ENCODE measurements at places on chromosomes 2 and 18.

DNA sequence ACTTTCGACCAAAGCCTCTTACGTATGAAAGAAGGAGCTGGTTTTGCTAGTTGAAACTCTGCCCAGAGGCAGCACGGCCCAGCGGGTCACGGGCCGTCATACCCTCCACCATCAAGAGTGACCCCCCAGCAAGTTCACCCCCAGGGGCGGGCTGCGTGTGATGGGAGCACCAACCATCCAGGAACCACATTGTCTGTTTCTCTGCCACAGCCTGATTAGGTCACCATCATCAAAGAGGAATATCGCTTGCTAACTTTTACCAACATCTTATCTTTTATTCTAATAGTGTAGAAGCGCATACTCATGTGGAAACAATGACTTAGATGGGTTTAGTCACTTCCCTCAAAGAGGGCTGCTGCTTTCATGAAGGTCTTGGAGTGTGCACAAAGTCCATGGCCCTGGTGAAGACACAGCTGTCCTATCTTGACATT lies 116.6 kb upstream of the SMIM21 start:
- DNase-seq, result no peak

DNA sequence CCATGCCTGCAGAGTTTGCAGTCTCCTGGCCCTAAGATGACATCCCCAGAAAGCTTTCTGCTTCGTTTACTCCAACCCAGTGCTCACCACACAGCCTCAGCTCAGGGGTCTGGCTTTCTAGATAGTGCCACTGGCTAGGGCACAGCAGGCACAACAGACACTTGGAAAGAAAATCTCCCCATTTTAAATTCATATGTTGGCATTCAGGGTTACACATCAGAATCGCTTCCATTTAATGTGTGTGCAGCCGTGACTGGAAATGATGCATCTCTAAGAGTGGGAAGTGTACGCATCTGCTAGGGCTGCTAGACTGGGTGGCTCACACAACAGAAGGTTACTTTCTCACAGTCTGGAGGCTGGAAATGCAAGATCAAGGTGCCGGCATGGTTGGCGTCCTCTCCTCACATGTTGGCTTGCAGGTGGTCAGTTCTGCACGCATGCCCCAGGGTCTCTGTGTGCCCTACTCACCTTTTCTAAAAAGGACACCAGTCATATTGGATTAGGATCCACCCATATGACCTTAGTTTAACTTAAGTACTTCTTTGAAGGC lies 329.4 kb upstream of the RAB12 start:
- DNase-seq, result no peak

DNA sequence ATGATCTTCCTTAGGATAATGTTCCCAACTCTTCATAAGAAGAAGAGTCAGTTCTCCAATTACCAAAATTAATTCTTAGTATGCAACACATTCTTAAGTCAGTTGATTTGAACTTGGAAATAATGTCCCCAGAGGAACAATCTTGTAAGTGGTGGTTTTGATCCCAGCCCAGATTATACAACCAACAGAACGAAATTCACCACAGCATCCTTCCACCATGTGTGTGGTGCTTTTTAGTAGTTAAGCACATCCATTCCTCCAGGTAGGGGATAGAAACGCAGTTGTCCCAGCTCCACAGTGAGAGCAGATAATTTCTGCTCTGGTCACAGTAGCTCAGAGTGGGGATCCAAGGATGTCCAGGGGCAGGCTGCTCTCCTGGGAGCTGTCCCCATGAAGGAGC lies 161.7 kb upstream of the SLC39A10 start:
- no peak for DNase-seq

DNA sequence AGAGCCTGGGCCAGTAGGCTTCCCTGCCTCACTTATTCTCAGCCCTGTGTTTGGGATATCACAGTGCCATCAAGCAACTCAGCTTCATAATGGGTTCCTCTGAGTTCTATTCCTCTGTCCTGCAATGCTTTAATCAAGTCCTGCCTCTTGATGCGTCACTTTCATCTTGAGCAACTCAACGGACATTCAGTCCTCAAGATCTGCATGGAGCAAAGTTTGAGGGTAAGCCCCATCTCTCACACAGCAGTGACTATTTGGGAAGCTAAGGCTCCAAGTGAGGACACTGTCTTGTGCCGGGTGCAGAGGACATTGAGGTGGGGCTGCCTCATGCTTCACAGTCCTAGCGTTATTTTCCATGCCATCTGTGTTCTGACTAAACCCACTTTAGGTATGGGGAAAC lies 50.9 kb upstream of the PLB1 start:
- DNase-seq, result no peak

DNA sequence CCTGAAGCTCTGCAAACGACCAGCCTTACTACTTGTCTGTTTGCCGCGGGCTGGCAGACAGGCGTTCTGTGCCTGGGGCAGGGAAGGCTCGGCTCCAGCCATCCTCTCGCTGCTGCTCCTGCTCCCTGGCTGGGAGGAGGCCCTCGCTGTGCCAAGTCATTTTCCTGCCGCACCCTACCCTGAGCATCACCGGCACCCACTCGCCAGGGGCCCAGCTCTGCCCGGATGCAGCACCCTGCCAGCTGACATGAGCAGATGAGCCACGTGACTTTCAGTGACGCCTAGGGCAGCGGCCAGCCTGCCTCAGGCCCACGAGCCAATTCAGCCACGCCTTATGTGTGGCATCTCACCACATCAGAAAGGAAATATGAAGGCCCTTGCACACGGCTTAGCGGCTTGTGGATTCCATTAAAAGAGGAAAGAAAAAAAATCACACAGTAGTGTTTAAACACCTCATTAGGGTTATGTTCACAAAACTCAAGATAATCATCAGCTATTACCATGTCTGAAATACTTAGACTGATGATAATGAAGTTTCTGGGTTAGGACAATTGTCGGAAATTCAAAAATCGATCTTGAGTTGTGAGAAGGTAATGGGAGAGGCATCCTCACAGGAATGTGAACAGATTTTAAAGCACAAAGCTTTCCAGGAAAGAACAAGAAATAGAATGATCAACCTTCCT lies 250.5 kb downstream of the TWIST2 start:
- DNase-seq, result no peak

GRCh38 chr18:36041146-36041545 lies 26.2 kb downstream of the RPRD1A start:
- no peak for DNase-seq

GRCh38 chr2:135162786-135163185 lies 110.7 kb downstream of the RAB3GAP1 start:
- no peak for DNase-seq

- no peak for DNase-seq
Measured at GRCh38 chr2:133418021-133418420, 150.2 kb downstream of the NCKAP5 start.

DNA sequence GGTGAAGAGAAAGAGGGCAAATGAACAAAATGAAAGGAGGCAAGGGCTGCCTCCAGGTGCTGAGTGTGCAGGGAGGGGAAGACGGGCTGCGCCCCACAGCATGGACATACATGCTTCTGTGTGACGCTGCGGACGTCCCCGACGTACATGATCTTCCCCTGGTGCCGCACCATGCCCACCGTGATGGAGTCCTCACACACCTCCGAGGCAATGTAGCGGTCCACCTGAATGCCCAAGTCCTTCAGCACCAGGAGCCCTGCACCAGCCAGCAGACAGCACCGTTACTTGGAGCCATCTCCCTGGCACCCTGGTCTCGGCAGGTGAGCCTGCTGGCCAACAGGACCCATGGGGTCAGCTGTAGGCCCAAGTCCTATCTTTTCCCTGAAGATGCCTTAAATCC lies 73.1 kb upstream of the POMC start:
- DNase-seq, result no peak

GRCh38 chr18:44579745-44580144 lies 100.9 kb upstream of the SETBP1 start:
- no peak for DNase-seq

GRCh38 chr2:128666596-128666995 lies 347.9 kb upstream of the HS6ST1 start:
- DNase-seq, result no peak

GRCh38 chr2:127437781-127438726 lies 19.8 kb downstream of the PROC start:
- DNase-seq, result no peak

- no peak for DNase-seq
Measured at GRCh38 chr2:216752855-216753505, 57.6 kb upstream of the IGFBP5 start.

DNA sequence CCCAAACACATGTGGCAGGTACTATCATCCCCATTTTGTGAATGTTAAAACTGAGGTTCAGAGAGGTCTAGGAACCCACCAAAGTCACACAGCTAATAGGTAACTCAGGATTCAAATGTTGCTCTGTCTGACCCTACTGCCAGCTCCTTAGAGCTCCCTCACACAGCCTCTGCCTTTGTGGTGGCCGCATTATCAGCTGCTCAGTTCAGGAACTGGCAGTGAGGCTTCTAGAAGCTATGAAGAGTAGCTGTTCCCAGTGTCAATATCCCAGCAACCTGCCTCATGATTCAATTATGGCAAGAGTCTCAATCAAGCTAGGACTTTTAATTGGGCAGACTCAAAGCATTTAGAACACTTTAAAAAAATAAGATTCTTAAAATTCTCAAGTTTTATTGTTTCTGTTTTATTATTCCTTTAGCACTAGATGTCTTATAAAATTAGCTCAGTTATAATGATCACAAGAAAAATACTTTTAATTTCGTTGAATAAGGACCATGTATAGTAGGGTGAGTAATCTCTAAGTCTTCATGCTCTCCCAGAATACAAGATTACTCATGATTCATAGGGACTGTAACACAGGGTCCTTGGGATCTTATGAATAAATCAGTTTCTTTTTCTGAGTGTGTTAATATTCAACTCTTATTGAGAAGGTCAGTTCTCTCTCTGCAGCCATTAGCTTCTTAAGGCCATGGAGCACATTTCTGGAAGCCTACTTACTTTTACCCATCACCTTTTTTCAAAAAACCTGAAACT lies 342.7 kb downstream of the RND3 start:
- no peak for DNase-seq

GRCh38 chr2:34949316-34949715 lies 1350.2 kb upstream of the FAM98A start:
- DNase-seq, result no peak

GRCh38 chr2:127403460-127403859 lies 14.8 kb upstream of the PROC start:
- no peak for DNase-seq

DNA sequence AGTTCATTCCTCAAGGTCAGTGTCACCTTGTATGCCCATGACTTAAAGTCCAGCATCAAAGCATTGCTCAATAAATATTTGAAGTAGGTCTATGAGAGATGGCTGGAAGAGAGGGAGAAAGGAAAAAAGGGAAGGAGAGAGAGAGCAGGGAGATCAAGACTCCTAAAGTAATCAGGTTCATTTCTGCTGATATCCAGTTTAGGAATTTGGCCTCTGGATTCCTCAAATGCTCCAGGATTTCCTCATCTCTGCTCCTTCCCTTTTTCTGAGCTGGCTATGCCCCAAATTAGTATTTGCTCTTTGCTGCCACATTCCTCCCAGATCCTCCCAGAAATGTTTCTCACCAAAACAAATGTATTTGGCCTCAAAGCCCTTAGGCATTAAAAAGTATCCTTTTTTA lies 739.4 kb upstream of the CHAC2 start:
- no peak for DNase-seq

GRCh38 chr2:190849774-190850173 lies 30.8 kb upstream of the GLS start:
- DNase-seq, result no peak

- DNase-seq, result no peak
Measured at GRCh38 chr2:32838949-32839348, 107.8 kb upstream of the LTBP1 start.

GRCh38 chr2:166487171-166487570 lies 6.9 kb downstream of the SCN7A start:
- no peak for DNase-seq

DNA sequence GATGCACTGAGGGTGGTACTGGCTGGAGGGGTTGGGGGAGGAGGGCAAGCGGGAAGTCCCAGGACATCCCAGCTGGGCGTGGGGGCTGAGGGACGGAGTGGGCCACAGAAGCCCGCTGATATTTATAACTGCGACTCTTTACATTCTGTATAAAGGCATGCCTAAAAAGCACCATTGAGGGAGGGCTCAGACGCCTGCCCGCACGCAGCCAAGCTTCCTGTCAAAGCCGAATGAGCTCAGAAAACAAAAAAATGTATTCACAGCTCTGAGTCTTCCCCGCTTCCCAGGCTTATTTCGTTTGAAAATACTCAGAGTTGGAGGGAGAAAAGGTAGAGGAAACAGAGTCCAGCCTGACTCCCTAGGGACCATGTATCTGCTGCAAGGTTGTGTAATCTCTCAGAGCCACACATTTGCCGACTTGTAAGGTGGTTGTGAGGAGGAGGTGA lies 170.1 kb upstream of the HAAO start:
- no peak for DNase-seq

DNA sequence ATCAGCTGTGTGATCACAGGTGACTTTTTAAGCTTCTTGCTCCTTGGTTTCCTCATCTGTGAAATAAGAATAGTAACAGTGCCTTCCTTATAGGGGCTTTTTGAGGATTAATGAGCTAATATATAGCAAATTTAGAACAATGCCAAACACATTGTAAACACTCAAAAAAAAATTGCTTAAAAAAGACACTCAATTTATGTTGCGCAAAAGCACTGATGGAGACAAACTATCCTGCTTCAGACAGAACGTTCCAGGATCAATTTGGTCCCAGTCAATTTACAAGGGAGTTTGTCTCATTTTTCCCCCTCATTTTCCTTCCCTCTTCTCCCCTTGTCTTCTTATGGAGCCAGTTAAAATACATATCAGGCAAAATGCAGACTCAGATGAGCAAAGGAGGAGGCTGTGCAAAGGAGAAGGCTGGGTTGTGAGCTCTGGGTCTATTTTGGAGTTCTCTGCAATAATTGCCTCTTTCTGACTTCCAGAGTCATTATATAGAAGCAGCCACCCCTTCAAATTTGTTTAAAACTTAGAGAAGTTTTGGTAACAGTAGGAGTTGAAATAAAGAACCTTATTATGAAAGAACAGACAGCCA lies 83.7 kb downstream of the SOCS6 start:
- no peak for DNase-seq

DNA sequence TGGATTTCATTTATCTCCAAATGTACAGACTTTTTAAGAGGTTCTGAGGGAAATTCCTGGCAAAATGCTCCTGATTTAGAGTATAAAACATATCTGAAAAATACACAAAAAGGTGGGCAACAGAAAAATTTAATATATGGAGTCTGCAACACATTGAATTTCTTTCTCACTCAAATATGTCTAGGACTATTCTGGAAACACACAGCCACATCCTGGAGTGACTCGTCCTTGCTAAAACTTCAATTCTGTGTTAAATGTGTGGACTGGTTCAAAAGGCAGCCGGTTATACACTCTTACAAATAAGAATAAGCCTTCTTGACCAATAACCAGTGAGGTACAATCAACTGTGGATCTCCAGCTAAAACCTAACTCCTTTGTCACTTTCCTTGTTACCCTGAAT lies 44.1 kb upstream of the RND3 start:
- no peak for DNase-seq
